Thymus (tissue), 14 donors: ENCODE measurements at places on chromosomes 3 and 15.
A peak's percentile ranks its signal among the peaks of the same experiment; 100 is the strongest.

- no peak for DNase-seq
- H3K27me3 ChIP-seq: peaks cover 13% of the 10 kb centered on the region
- H3K36me3 ChIP-seq: no peaks in the 10 kb centered on the region
- no peak overlapping the region for H3K27ac ChIP-seq
- H3K4me1 ChIP-seq: no peaks in the 10 kb centered on the region
- no peak overlapping the region for H3K4me3 ChIP-seq
Observed at GRCh38 chr3:10443272-10444109, 61.9 kb downstream of the ATP2B2 start.

DNA sequence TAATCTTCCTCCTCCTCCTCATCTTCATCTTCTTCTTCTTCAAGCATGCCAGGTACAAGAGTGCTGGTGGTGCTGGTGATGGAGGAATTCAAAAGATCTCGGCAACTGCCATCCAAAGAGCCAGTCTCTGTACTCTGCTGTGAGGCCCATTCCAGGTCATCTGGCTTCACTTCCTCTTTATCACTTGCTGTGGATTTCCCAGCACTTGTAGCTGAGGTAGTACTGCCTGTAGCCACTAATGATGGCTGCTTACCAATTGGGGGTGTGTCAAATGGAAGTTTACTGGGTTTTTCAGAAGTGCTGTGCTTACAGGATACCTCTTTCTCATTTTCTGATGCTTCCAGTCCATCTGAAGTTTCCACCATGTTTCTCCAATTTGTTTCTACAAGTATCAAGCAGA is 28.8 kb upstream of the SHC4 start:
- no peak overlapping the region for H3K27ac ChIP-seq
- no peaks in the 10 kb centered on the region for H3K27me3 ChIP-seq
- H3K36me3 ChIP-seq: peaks cover 11% of the 10 kb centered on the region

DNA sequence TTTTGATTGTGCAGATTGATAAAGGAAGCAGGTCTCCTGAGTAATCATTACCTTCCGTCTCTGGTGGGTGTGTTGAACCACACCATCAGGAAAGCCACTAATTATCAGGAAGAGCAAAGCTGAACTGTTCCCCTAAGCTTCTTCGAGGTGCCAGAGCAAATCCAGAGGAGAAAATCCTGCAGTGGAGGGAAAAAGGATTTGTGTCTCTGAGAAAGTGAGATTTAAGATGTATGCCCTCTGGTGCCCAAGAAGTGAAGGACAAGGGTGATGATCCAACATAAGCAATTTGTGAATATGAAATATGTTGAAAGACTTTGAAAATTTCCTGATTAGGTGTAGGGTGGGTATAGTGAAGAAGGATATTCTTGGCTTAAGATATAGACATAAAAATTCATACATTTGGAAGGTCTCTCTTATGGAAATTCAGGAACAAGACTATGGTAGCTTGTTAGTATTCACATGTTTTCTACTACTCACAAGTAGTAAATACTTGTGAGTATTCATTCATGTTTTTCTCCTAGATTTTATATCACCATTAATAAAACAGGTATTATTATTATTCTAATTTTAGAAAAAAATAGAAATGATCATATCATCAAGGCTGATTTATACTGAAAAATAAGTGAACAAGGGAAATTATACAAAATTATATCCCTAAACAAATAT is 34.8 kb downstream of the COMMD2 start:
- peak; percentile 4 for DNase-seq
- H3K4me1 ChIP-seq: no peaks in the 10 kb centered on the region
- no peak overlapping the region for H3K27ac ChIP-seq
- H3K27me3 ChIP-seq: no peaks in the 10 kb centered on the region
- no peak overlapping the region for H3K4me3 ChIP-seq
- H3K36me3 ChIP-seq: no peaks in the 10 kb centered on the region

DNA sequence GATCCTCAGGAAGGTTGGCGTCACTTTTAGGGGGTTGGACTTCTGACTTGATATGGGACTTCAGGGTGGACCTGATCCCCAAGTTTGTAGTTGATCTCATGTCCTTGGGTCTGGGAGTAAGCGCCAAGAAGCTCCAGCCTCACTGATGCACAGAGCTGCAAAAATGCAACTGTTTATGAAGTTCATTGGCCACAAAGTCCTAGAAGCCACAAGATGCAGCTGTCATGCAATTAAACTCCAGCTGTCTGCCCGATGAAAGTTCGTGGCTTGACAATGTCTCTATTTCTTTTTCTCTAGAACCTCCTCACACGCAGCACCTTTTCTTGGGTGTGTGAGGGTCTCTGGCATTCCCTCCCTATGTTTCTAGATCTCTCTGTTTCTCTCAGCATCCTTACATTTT is 9.2 kb upstream of the ACAN start:
- no peak overlapping the region for H3K27ac ChIP-seq
- no peaks in the 10 kb centered on the region for H3K36me3 ChIP-seq
- peaks cover 22% of the 10 kb centered on the region for H3K27me3 ChIP-seq
- DNase-seq: no peak

- no peaks in the 10 kb centered on the region for H3K36me3 ChIP-seq
- no peak overlapping the region for H3K4me3 ChIP-seq
- no peak overlapping the region for H3K27ac ChIP-seq
- no peaks in the 10 kb centered on the region for H3K27me3 ChIP-seq
- no peak for DNase-seq
Observed at GRCh38 chr15:71591057-71591456, 219.3 kb upstream of the NR2E3 start.
